ENCODE measurements at places on chromosomes 7 and 10. TPM values are rescaled to one million over a fixed set of nuclear protein-coding genes. Genes with fewer than 3 reads are reported as not detected.

The PRF1 gene
- total RNA-seq, result not detected

DNA sequence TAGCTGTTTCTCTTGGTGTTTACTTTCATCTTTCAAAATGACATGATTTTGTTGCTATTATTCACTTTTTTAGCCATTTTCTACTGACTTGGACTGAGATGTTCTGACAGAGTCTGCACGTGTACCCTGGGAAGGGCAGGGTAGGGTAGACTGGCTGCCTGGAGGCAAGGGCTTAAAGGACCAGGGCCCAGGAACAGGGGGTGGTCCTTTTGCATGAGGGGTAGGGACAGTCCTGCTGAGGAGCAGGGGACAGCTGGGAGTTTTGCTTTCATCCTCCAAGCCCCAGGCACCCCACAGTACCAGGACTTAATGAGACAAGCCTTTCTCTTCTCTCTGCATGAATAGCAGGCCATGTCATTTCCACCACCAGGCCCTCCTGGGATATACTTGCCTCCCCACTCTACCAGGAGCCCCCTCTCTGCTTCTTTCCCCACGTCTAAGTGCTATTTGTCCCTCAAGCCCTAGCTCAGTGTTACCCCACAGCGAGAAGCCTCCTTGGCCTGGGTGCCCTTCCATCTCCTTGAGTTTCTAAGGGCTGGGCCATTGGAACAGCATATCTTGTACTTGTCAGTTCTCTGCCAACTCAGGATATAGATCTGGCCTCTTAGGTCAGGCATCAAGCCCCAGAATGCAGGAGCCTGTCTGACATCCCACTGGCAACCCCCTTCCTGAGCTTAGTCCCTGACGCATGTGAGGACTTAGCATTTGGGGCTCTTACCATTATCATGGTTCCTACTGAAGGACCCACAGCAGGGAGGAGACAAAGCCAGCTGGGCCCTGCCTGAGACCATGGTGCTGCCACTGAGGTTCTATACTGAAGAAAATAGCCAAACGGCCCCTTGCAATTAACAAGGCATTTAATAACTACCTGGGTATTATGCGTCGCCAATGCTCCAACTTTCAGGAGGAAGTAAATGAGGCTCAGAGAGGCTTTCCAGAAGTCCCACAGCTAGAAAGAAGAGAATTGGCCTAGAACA is 78.4 kb upstream of the UNC5B start:
- no peak for DNase-seq

The CABCOCO1 gene
- not detected for total RNA-seq

- DNase-seq, result no peak
Observed at GRCh38 chr7:121755286-121755685, 117.7 kb upstream of the PTPRZ1 start.

The HOXA7 gene
- total RNA-seq, result 3.2 TPM

DNA sequence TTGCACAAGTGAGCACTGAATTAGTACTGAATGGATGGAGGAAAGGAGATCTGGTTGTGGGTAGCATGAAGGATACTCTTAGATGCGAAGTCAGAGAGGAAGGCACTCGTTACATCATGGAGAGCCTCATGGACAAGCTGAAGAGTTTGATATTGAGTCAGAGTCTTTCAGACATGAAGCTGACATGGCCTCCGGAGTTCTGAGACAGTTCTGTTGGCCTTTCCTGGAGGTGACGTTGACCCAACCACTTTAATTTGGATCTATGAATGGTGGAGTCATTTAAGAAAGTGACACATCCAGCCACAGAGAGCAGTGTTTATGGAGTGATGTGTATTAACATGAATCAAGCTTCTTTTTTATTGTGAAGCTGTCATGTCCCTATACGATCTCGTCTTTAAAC is 286.3 kb upstream of the CDC14C start:
- DNase-seq, result no peak

DNA sequence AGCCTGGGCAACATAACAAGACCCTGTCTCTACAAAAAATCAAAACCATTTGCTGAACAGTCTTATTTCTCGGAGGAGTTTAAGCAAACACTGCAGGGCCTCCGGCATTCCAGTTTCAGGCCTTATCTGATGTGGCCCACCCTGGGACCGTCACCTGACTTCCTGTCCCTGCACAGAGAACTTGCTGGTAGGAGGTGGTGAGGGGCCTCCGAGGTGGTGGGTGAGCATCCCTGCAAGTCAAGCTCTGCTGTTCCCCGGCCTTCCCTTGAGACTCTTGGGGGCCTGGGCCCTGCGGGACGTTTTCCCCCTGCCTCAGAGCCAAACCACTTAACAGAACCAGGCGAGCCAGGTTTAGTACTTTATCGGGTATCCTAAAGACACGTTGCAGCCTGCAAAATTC is 44.5 kb upstream of the AP5Z1 start:
- no peak for DNase-seq

GRCh38 chr10:58842860-58843376 is 330.2 kb downstream of the BICC1 start:
- DNase-seq, result no peak

GRCh38 chr10:47378183-47378510 is 5.9 kb downstream of the ZNF488 start:
- no peak for DNase-seq

- DNase-seq, result no peak
Observed at GRCh38 chr10:57791546-57791945, 476.1 kb downstream of the IPMK start.

The EN2 gene
- 0.94 TPM for total RNA-seq

The VSTM4 gene
- total RNA-seq, result 2.6 TPM

GRCh38 chr7:21128062-21128817 is 299.6 kb upstream of the SP4 start:
- DNase-seq, result no peak

The TUBGCP2 gene
- 57.9 TPM for total RNA-seq

The GCK gene
- 6.7 TPM for total RNA-seq

- DNase-seq, result no peak
Observed at GRCh38 chr10:753530-753929, 64.1 kb upstream of the DIP2C start.

- DNase-seq, result no peak
Observed at GRCh38 chr7:41624818-41625217, 78.1 kb downstream of the INHBA start.

DNA sequence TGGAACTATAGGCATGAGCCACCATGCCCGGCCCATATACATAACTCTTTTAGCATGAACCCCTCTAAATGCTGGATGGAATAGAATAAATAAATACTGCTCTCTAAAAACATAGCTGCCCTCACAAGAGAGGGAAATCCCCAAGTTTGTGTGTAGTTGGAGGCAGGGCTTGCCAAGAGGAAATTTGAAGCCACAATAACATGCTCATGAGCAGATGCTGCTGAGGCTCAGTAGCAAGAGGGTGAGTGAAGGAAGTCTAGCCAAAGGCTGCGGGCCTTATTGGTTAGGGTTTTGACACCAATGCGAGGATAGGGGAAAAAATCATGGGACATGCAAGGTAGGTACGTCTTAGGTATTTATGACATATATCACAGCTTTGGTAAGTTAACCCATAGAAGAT is 17.3 kb downstream of the TPK1 start:
- DNase-seq, result no peak

The NXPH1 gene
- 0.29 TPM for total RNA-seq

DNA sequence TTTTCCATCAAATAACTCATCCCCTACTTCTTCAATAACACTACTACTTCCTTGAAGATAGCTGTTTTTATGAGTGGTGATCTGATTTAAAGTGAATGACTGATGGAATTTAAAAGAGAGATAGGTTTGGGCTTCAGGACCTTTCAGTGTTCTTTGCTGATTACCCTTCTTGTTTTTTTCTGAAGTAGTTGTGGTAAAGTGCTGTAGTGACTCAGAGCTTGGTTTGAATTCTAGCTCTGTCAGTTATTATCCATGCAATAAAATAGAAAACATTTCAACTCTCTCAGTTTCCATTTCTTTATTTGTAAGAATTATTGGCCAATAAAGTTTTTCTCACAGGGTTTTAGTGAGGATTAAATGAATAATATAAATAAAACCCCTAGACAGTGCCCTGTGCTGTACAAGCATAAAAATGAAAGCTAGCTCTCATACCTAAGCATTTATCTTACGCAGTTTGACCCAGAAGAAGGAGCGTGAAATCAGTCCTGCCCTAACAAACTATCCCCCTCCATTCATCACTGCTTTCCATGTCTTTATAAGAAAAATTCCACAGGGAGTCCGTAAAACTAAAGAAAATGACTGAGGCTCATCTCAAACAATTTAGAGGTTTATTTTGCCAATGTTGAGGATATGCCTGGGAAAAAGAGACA is 25.1 kb upstream of the AKAP9 start:
- DNase-seq, result no peak

DNA sequence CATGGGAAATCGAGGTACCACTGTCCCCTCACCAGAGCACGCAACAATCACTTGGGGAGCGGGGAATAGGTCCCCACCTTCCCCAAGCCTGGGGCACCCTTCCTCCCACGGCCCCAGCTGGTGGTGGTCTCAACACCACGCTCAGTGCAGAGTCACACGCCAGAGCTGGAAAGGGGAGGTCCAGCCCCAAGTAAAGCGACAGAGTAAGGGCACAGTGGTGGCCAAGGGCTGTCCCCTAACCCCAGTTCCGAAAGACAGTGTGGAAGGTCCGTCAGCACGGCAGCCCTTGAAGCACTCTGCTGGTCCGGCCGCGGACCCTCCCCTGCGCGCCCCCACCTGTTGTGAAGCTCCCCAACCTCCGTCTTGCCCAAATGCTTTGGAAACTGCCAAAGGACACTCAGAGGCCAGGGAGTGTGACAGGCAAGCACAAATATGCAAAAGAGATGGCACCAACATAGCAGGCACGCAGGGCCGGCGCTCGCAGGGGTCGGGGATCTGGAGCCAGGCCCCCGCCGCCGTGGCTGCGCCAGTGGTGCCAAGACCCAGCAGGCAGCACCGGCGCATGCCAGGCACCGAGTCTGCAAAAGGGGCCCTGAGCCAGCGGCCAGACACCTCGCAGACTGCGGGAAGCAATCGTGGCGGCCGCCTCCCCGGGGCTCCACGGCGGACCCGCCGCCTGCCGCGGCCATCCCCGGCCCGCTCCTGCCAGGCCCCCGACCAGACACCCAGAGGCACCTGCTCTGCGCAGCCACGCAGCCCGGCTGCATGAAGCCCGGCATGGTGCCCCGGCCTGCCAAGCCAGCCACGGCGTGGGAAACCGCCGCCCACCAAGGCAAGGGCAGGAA is 51.6 kb upstream of the SRRM3 start:
- DNase-seq, result no peak

DNA sequence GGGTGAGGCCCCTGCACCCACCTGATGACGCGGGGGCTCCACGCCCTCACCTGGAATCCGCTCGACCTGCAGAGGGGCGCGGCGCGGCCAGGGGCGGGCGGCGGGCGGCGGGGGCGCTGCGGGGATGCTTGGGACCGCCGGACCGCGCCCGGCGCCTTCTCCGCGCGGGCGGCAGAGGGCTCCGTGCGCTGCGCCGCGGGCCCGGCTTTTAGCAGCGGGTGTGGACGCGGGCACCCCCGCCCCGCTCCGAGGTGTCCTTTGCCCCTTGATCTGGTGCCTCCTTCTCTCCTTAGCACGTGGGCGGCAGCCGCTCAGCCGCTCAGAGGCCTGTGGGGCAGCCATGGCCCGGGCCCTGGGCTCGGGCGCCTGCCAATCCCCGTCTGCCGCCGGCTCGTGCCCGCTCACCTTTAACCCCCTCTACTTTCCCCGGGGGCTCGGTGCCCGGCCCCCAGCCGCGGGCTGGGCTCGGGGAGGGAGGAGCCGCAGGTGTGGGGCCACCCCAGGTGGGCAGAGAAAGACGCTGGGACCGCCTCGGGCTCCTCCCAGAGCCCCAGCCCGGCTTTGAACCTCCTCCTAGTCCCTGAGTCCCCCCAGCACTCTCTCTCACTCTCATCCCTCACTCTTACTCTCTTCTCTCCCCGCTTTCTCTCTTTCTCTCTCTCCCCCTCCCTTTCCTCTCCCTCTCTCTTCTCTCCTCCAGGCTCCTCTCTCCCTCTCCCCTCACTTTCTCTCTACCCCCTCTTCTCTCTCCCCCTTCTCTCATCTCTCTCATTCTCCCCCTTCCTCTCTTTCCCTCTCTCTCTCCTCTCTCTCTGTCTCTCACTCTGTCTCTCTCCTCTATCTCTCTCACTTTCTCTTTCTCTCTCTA is 19.7 kb upstream of the VPS37D start:
- DNase-seq, result no peak

DNA sequence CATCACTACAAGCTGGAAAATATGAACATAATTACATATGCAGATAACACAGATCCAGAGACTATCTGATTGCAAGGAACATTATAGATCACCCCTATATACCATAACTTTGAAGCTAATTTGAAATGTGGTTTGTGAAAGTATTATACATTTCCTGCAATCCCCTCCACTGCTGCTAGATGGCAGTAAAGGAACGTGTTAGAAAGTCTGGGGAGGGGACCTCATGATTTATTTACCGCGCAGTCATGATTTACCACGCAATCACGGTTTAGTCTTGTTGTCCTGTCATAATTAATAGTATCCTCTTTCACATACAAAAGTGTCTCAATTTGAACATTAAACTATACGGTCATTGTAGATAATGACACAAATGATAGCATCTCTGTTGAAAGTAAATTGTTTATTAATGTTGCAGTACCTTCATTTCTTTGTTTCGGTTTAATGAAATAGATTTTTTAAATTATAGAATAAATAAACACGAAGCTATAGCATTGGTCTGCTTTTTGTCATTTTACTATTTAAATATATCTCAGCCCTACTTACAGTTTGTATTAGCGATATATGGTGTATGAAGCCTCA is 145.3 kb upstream of the PRSS1 start:
- DNase-seq, result no peak

DNA sequence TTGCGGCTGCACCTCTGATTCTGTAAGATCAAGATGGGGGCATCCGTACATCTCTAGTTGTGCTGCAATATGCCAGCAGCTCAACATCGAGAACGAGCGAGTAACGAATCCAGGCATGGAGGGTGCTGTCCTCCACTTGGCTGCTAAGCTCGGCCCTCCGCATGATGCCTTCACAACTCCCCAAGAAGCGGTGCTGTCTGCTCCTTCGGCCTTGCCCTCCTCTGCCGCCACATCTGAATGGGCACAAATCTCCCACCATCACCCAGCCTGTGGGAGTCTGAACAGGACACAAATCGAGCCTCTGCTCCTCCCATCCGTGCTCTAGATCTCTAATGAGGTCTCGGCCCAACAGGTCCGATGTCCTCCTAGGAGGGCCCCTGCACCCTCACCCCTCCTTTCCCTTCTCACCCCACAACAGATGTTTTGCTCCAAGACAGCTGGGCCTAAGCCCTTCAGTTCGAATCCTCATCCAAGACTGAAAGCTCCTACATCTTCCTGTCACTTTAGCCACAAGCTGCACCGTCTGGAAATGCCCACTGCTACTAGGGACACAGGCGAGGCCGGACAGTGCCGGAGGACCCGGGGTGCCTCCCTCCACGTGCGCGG is 86.7 kb downstream of the ZNF33B start:
- DNase-seq, result no peak
